ENCODE measurements at places on chromosomes 1 and 21. TPM values are rescaled to one million over a fixed set of nuclear protein-coding genes. Genes with fewer than 3 reads are reported as not detected.

Gene SELE
- 9.4 TPM for total RNA-seq

Gene PTGFR
- 0.25 TPM for total RNA-seq

Gene CENPL
- total RNA-seq: 1.7 TPM

Gene FAM72D
- not detected for total RNA-seq

Gene SPRR2B
- not detected for total RNA-seq

Gene TRMT13
- total RNA-seq: 6.5 TPM

Gene MNDA
- total RNA-seq: 3.3 TPM

Gene RORC
- 9.8 TPM for total RNA-seq

Gene ADORA3
- 6.2 TPM for total RNA-seq

Gene FLG
- not detected for total RNA-seq

Gene CTTNBP2NL
- 13.8 TPM for total RNA-seq

Gene ANGPTL1
- 21.2 TPM for total RNA-seq

Gene OR2T29
- total RNA-seq: not detected

Gene BCAN
- not detected for total RNA-seq

Gene DIO1
- not detected for total RNA-seq

Gene SFN
- total RNA-seq: 0.37 TPM

Gene KRTAP21-2
- total RNA-seq: not detected
